ENCODE measurements at places on chromosomes 13 and 19.

DNA sequence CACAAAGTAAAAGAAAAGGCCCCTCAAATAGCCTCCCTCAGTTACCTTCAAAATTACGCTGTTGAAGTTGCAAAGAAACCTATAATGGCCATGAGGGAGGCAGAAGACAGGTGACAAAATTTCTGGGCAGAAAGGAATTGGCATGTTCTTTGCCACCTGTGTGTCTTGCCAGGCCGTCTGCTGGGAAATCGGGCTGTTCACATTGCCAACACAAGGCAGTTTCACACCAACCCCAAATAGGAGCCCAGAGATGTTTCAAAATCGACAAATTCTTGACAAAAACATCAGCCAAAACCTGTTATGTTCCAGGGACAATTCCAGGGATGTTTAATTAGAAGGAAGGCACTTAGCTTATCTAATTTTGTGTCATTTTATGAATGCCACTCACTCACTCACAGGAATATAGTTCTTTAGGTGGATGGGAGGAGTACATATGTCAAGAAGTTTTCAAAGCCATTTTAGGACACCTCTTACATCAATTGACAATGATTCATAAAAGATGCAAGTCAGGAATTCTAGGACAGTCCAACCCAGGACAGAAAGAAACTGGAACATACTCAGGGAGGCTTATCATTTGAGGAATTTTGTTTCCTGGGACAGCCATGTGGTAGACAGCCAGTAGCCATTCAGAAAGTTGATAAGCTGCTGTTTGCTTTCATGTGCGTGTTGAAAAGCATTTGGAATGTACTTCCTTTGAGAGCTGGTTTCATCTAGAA lies 164.5 kb downstream of the RGCC start:
- no peak for DNase-seq

DNA sequence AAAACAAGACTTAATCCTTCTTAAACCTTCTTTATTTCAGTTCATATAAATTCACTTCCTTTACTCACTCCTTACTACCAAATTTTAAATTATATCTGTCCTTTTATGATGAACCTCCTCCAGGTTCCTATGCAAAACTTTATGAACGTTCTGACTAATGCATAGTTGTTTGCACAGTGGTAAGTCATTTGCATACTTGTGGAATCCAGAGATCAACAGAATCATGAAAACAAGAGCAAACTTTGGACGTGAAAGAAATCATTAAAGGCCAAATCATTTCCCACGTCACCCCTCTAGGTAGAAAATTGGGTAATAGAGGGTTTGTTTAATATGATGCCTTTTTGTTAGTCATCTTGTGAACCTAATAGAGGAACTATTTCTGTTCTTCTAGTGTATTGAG lies 32.3 kb upstream of the MYCBP2 start:
- DNase-seq, result no peak

- DNase-seq, result no peak
These were observed 25.9 kb upstream of the NAPA start for GRCh38 chr19:47540748-47541147.

GRCh38 chr13:66037096-66037495 lies 1193.0 kb downstream of the PCDH9 start:
- DNase-seq, result no peak

DNA sequence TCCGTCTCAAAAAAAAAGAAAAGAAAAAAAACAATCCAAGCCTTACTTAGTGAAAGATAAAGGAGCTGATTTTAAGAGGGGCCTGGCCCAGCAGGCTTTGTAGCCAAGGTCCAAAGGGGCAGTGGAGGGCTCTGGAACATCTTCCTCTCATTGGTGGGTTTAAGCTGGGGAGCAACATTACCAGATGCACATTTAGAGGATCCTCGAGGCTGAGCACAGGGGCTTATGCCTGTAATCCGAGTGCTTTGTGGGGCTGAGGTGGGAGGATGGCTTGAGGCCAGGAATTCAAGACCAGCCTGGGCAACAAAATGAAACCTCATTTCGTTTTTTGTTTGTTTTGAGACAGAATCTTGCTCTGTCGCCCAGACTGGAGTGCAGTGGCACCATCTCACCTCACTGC lies 8.0 kb upstream of the TMEM160 start:
- no peak for DNase-seq

DNA sequence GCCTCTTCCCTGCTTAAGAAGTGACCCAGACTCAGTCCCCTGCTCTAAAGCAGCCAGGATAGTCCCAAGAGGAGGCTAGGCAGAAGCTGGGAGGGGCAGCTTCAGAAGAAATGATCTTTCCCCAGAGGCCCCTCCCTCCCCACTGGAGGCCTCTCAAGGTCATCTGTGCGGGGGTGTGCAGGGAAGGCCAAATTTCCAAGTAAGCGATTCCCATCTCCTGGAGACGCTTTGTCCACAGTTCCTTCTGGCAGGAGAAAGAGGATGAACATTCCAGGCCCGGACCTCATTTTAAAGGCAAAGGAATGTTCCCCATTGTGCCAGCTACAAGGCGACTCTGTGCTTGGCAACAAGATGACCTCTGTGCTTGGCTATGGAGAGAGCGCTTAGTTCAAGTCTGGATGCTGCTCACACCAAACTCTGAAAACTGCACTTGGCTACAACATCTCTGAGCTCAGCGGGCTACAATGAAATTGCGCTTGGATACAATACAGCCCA lies 23.5 kb downstream of the COL5A3 start:
- DNase-seq, result no peak

GRCh38 chr19:35307931-35308330 lies 16.0 kb downstream of the MAG start:
- DNase-seq, result no peak

GRCh38 chr13:112131713-112132113 lies 64.8 kb downstream of the SOX1 start:
- no peak for DNase-seq

- DNase-seq, result no peak
These were observed 81.9 kb downstream of the RAB20 start for GRCh38 chr13:110479648-110480047.

DNA sequence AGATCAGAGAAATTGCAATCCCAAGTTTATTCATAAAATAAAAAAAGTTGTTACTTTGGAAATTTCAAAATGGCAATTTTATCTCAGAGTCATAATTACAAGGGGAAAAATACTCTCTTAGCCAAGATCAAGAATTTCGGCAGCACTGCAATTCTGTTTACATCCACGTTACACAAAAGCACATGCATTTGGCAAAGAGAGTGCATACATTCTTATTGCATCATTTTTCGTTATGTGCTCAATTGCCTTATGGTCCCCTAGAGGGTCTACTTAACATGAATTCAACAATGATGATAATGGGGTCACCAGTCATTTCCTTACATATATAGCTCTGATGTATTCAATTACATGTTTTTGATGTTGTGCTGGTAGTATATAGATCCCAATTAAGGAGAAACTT lies 498.0 kb downstream of the DIAPH3 start:
- no peak for DNase-seq

DNA sequence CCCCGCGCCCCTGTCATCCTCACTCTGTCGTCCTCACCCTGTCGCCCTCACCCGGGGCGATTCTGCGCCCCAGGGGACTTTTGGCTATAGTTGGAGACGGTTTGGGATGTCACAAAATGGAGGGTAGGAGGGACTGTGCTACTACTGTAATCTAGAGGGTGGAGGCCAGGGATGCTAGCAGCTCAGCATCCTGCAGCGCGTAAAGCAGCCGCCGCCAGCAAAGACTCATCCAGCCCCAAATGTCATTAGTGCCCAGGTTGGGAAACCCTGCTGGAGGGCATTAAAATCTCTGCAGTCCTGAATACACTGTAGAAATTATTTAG lies 362 bp downstream of the ZNF557 start:
- DNase-seq, result no peak
